Daoy (cell line): ENCODE measurements at places on chromosomes 1 and 21. TPM values are rescaled to one million over a fixed set of nuclear protein-coding genes. Genes with fewer than 3 reads are reported as not detected.
A peak's percentile ranks its signal among the peaks of the same experiment; 100 is the strongest.

CCDC185 gene
- 0.06 and 0.11 TPM in 2 replicates for total RNA-seq

UMODL1 gene
- 0.24 and 0.80 TPM in 2 replicates for total RNA-seq

DNA sequence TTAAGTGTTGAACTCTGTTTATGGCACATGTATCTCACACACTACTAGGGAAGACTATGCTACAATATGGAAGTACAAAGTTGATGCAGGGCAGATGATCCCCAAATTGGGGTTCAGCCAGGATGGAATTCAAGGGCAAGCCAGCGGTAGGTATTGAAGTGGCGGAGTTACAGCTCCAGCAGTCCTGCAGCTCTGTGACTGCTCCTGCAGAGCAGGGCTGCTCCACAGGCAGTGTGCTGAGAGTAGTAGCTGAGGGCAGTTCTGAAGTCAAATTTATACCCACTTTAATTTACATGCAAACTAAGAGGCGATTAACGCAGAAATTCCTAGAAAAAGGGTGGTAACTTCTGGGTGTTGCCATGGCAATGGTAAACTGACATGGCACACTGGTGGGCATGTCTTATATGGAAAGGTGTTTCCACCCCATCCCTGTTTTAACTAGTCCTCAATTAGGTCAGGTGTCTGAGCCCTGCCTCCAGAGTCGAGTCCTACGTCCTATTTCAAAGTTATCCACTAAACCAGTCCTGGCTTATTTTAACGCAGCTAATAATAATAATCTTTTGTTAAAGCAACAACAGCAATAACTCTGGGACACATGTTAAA lies 20.6 kb upstream of the CENPF start:
- DNase-seq: peak; percentile 30

SLC2A5 gene
- total RNA-seq: not detected in 2 replicates

DENND1B gene
- 3.8 and 5.6 TPM in 2 replicates for total RNA-seq

GRCh38 chr1:16286122-16286521 lies 49.1 kb upstream of the CPLANE2 start:
- DNase-seq: no peak

DNA sequence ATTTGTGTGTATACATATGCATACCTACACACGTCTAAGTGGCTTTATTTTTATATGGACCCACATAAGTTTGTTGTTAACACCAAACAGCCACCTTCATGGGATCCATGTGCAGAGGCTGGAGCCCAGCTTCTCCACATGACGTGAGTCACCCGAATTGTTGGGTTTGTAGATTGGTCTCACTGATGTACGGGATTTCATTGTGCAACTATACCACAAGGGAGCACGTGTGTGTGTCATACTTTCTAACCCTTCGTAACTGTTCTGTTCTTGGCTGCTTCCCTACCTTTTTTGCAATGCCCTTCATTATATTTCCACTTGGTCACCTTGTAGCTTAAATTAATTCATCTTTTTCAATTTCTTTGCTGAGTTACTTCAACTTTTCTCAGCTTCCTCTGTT lies 21.0 kb downstream of the SPRTN start:
- DNase-seq: peak; percentile 78

GSTM1 gene
- 3.2 and 5.4 TPM in 2 replicates for total RNA-seq

OR10J1 gene
- not detected in 2 replicates for total RNA-seq

GRCh38 chr1:213484333-213484732 lies 433.3 kb downstream of the RPS6KC1 start:
- no peak for DNase-seq

- peak; percentile 29 for DNase-seq
These were observed 31.7 kb downstream of the TRIM11 start for GRCh38 chr1:228374711-228375577.

IFI44L gene
- total RNA-seq: 1.5 and 4.5 TPM in 2 replicates

- peak; percentile 57 for DNase-seq
These were observed 972 bp downstream of the CFAP410 start for GRCh38 chr21:44337941-44338895.

- DNase-seq: peak; percentile 65
These were observed 2.5 kb upstream of the PTGER3 start for GRCh38 chr1:71049951-71050598.

DNA sequence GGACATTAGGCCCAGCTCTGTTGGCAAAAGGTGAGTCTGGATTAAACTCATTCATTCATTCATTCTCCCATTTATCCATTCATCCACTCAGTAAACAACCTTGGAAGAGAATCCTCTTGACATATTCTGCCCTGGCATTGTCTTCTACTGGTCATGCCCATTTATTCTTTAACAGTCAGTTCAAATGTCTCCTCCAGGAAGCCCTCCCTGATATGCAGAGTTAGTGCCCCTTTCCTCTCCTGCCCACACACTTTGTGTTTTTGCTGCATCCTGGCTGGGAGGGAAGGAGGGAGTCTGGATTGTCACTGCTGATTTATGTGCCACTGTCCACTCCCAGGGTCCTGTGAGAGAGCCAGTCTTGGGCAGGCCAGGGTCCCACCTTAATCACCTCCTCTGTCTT lies 600.3 kb downstream of the MATN1 start:
- no peak for DNase-seq

AQP10 gene
- total RNA-seq: not detected in 2 replicates

GRCh38 chr1:204335533-204335932 lies 24.2 kb downstream of the PLEKHA6 start:
- no peak for DNase-seq

DNA sequence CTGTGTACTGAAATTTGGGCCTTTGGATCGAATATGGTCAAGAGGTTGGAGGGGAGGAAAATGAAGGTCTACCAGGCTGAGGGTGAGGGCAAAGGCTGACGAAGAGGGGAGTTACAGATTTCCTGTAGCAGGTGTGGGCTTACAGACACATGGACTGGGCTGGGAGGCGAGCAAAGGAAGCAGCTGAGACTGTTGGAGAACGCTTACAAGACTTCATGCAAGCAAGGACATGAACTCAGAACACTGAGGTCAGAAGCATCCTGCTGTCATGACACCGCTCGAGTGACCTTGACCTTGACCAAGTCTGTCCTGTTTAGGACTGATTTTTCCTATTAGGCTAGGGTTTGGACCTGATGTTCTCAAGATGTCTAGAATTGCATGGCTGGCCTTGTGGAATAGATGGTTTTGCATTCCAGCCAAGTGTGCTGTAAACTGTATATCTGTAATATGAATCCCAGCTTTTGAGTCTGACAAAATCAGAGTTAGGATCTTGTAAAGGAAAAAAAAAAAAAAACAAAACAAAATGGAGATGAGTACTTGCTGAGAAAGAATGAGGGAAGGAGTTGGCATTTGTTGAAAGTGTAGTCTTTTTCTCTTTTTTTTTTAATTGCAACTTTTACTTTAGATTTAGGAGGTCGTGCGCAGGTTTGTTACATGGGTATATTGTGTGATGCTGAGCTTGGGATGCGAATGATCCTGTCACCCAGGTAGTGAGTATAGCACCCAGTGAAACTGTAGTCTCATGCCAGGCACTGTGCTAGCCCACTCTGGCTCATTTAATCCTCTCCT lies 5.8 kb downstream of the ELF3 start:
- DNase-seq: no peak

DNA sequence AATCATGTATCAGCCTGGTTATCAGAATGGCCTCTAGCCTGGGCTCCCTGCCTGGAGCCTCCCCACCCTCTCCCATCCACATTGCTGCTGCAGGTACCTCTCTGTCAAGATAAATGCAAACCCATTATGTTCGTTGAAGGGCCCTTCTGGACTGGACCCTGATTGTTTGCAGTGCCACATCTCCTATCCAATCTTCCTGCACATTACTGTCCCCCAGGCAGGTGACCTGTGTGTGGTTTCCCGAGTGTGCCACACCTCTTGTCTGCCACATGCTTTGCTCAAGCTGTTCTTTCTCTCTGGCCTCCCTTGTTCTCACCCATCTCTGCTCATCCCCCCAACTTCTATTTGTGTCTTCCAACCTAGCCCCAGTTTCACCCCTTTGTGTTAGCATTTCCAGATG lies 32.4 kb downstream of the IER5 start:
- no peak for DNase-seq

HSPA6 gene
- 0.29 and 0.48 TPM in 2 replicates for total RNA-seq

DNA sequence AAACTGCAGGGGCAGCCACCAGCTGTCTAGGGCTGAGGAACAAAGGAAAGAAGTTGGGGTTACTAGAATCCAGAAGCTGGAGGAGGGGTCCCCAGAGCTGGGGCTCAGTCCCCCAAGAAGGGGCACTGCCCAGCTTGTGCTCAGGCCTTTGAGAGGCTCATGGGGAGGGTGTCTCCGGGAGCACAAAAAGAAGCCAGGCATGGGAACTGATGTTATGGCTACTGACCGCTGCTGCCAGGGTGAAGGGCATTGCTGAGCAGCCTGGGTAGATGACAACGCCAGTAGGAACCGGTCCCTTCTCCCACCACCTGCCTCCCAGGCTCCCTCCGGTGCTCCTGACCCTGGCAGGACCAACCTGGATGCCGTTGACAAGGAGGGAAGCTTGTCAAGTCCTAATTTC lies 762.5 kb upstream of the TPTE start:
- DNase-seq: no peak

DNA sequence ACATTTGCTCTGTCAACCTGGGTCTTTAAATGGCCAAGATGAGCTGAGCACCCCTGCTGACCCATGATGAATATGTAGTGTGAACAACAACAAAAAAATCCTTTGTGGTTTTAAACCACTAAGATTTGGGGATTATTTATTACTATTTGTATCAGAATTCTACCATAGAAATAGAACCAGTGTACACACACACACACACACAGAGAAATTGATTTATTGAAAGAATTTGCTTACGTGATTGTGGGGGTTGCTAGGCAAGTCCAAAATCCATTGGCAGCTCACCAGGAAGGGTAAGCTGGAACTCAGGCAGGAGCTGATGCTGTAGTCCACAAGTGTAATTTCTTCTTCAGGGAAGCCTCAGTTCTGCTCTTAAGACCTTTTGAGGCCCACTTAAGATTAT lies 82.5 kb upstream of the MAP1LC3C start:
- DNase-seq: no peak

DNA sequence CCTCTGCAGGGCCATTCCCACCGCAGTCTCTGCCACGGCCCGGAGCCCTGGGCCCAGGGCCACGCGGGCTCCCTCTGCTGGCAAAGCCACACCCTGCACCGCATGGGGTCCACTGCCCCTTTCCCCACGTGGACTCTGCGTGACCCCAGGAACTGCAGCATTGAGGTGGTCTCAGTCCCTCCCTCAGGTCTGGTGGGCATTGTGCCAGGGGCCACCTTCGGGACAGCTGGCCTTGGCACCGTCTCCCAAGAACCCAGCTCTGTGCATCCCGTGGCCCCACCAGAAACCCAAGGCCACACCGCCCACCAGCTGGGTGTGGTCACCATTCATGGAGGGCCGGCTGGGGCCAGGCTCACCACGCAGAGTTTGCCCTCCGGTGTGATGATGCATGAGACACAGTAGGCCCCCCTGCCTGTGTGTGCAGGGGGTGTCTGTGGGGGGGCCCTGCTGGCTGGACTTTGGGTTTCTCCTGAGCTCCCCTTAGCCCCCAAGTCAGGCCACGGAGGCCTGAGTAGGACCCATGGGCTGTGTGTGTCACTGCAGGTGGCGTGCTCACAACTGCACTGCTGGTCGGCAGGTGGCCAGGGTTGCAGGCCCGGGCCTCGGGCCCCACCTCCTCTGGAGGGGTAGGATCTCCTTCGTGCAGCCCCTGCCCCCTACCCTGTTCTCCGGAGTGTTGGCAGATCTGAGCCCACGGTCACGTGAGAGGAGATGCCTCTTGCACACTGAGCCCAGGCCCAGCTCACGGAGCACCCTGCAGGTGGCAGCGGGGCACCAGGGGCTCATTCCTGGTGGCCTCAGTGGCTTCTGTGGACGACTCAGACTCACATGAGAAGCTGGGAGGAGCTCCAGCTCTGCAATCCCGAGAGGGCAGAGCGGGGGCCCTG lies 5.8 kb downstream of the VWA1 start:
- peak; percentile 66 for DNase-seq

DNA sequence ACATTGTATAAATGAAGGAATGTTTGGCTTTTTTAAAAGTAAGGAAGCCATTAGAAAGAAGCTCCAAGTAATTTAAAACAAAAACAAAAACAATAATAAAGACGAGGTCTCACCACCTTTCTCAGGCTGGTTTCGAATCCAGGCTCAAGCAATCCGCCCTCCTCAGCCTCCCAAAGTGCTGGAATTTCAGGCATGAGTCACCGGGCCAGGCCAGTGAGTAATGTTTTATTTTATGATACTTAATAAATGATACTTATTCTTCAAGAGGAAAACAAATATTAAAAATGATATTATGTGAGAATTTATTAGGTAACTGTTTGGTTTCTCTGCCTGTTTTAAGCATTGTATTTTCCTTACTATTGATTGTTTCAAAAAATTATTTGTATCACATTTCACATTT lies 201.4 kb upstream of the BRINP3 start:
- DNase-seq: peak; percentile 46

LENEP gene
- total RNA-seq: not detected in 2 replicates

- DNase-seq: no peak
These were observed 10.0 kb downstream of the CLDN19 start for GRCh38 chr1:42730002-42730401.

- peak; percentile 65 for DNase-seq
These were observed 12.9 kb downstream of the ATP1B1 start for GRCh38 chr1:169119405-169119804.

DNA sequence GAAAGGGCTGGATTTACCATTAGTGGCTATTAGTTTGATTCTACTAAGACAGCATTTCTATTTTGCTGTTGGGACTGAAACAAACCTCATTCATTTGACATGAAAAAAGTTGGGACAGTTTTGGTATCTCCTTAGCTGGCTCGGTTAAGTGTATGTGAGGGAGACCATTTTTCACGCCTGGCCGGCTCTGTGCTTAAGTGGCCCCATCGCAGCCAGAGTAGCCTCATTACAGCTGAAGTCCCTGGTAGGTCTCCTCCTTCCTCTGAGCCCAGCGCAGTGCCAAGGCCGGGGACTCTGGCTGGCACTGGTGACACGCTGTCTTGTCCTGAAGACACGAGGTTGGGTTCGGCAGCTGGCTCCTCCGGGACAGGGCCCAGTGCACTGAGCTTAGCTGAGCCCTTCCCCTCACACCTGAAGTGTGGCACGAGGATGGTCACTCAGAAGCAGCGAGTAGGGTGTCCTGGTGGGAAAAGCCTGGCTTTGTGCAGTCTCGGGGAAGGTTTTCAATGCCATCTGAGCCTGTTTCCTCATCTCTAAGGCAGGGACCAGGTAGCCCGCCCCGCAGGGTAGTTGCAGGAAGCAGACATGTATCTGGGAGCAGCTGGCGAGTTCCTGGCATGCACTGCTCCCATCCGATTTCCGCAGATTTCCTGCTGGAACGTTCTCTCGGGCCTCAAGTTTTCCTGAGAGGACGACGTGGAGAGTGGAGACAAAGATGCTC lies 196.5 kb downstream of the DYRK1A start:
- no peak for DNase-seq
